ENCODE measurements at places on chromosomes 4 and X. TPM values are rescaled to one million over a fixed set of nuclear protein-coding genes. Genes with fewer than 3 reads are reported as not detected.

The SEPSECS gene
- total RNA-seq = 13.8 TPM

DNA sequence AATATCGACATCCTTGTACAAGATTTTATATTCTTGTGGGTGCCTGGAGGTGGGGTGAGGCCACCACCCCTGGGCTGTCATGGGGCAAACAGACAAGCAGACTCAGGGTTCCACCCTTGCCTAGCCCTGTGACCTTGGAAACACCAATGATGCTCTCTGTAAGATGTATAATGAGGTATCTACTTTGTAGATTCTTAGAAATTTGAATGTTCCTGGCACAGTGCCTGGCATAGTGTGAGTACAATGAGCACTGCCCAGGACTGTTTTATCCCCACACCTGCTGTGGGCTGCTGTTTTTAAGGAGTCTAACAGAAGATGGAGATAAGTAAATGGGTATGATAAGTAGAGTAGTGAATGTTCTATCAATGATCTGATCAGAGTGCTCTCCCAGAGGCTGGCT, 3.1 kb downstream of the ZNF518B start:
- DNase-seq = no peak

- peak; percentile 83 for DNase-seq
Measured at GRCh38 chr4:168877511-168878491, 132.3 kb downstream of the CBR4 start.

The SLAIN2 gene
- 69.1 TPM for total RNA-seq

The PALLD gene
- total RNA-seq = 120 TPM

The FAM114A1 gene
- 31.1 TPM for total RNA-seq

The NAA11 gene
- not detected for total RNA-seq

DNA sequence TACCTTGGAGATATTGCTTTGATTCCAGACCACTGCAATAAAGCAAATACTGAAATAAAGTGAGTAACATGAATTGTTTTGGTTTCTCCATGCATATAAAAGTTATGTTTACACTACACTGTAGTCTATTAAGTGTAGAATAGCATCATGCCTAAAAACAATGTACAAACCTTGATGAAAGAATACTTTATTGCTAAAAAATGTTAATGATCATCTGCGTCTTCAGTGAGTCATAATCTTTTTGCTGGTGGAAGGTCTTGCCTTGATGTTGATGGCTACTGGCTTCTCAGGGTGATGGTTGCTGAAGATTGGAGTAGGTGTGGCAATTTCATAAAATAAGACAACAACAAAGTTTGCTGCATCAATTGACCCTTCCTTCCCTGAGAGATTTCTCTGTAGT, 145.1 kb downstream of the SHROOM4 start:
- DNase-seq = no peak

The ZBTB33 gene
- 13.0 TPM for total RNA-seq

DNA sequence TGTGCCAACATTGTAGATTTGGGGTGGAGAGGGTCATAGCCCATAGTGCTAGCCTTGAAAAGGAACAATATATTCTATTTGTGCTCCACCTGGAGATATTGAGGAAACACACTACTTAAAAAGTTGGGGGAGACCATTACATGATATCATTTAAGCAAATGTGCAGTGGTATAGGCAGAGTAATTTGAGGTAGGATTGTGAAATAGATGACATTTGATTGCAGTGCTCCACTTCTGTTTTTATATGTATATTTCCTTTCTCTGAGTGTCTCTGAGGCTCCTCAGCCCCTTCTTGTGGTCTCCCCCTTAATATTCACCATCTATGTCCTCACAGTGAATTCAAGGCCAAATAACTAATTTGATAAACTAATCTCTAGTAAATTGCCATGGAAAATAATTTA, 85.6 kb upstream of the NMU start:
- DNase-seq = no peak

DNA sequence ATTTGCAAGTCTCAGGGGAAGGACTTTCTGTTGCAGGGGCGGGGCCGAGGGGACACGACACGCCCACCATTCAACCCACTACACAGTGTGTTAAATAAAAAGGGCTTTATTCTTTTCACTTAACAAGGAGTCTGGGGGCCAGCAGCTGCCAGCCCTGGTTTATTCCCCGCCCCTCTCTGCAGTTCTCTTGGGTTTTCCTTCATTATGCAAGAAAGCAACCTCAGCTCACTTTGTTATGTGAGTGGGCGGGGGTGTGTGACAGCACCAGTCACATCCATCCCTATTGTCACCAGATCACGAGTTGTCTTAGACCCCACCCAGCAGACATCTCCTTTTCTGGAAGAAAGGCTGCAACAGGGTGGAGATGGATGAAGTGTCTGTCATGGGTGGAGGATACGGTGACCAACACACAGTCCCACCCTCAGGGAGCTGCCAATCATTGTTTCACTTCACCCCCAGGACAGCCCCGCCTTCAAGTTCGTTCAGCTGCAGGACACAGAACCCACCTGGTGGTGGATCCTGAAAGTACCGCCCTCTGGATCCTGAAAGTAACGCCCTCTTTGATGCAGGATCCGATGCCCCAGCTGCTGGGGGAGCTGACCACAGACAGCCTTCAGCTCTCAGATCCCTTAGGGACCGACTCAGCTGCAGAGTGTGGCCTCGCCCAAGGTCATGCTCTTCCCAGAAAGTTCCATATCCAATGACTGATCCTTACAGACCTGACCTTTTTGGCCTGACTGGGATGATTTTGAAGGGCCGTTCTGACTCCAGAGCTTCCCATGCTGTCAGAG, 79.6 kb downstream of the SMIM20 start:
- DNase-seq = no peak

DNA sequence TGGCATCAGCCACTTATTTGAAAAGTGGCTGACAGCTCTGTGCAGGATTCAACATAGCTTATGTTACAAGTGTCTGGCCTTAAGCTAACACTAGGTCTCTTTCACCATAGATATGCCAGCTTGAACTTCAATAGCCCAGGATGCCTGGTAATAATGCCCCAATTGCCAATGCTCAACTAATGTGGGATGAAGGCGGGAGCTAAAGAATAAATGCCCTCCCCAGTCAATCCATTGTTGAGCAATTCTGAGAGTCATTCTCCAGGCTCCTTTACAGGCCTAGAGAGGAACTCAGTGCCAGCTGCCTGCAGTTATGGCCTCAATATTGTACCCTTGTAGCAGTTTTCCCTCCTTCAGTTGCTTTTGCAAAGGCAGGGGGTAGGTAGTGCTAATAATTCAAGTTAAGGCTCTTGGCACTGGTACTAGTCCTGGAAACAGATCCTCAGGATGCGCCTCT, 460.2 kb downstream of the GABRG1 start:
- no peak for DNase-seq

- no peak for DNase-seq
Measured at GRCh38 chr4:83266689-83267088, 17.9 kb downstream of the COQ2 start.

- DNase-seq = peak; percentile 97
Measured at GRCh38 chrX:53683556-53684414, 2.7 kb downstream of the HUWE1 start.

DNA sequence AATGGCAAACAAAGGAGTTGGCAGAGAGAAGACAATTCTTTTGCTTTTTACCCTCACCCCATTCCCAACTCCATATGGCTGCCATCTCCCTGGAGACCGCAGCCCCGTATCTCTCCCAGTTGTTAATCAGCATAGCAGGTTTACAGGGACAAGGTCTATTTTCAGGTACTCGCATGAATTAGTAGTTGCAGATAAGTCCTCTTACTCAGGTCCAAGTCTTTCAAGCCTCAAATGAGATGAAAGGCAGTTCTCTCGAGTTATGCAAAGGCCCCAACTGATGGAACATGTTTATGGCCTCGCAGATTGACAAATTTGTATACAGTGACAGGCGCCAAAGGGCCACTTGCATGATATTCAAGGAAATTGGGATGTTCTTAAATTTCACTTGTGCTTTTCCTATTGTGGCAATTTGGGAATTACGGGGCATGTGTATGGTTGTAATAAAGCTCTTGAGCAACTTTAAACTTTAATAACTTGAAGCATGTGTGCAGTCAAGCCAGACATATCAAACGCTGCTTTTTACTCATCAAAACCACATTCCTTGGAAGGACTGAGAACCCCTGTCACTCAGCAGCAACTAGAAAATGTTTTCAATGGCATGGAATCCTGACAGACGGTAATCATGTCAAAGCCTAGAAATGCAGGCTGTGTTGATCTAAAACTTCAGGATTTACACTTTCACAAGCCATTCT, 45.1 kb downstream of the KDR start:
- DNase-seq = no peak

DNA sequence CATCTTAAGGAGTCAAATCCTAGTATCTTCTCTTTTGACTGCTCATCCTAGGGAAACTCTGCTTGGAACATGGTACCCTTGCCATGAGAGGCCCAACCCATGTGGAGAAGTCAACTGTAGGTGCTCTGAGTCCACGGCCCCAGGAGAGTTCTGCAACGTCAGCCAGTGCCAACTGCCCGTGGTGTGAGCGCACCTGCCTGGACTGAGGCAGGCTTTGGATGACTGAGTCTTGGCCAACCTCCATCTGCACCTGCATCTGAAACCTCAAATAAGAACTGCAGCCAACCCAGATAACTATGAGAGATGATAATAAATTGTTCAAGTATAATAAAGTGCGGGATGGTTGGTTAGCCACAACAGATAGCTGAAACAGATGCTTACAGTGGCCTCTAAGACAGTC, 772.0 kb downstream of the TRIML1 start:
- no peak for DNase-seq

DNA sequence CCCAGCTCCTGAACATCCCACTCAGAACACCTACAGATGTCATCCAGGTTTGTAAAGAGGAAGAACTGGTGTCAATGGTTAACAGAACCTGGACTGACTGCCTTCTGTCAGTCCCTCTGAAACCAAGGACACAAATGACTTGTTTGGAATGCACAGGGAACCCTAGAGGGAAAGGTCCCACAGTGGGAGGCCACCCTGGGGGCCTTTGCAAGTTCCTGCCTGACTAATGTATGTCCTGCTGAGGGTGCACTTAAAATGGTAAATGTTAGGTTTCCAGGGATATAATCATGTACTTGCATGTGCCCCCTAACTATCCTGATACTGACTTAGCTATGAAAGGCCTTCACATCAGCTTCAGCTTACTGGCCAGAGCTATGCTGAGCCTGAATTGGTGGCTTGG, 15.0 kb upstream of the XAGE2 start:
- no peak for DNase-seq

DNA sequence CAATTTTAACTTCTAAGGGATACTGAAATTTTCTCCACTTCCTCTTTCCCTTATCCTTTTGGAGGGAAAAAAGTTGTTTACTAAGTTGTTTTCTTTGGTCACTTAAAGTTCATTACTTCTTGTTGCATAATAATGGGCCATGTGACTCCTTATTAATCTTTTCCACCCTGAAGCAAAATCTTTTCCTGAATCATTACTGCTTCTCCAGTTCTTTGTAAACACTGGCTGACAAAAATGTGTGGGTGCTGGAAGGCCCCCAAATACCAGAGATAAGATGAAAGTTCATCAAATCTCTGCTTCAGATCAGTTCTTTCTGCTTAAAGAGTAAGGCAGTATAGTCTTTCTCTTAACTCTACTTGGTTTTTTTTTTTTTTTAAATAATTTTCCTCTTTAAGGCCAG, 108.9 kb upstream of the NHS start:
- no peak for DNase-seq

The STEEP1 gene
- total RNA-seq = 24.2 TPM
